T1000 (cell line): ENCODE measurements at places on chromosomes 11 and 22.

- no peak for DNase-seq
Measured at GRCh38 chr11:74725701-74726100, 5.5 kb downstream of the CHRDL2 start.

DNA sequence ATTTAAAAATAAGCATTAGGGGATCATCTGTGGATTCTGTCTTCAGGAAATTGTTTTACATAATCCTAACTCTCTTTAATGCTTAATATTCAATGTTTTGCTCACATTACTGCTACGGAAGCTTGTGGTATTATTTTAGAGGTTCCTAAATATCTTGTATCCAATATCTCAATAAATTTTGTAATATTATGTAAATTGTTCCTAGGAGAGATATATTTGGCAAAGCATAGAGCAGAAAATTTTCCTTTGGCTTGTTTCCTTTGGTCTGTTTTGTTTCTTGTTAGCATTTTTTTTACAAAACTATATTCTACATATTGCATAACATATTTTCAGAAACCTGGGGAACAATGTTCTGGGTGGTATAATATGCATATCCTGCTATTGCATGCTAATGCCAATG is 144.8 kb downstream of the GRIA4 start:
- no peak for DNase-seq

GRCh38 chr11:75996523-75997442 is 181.8 kb downstream of the UVRAG start:
- no peak for DNase-seq

GRCh38 chr11:63882555-63883242 is 34.3 kb downstream of the RCOR2 start:
- no peak for DNase-seq

GRCh38 chr11:64650923-64651523 is 60.0 kb downstream of the SLC22A12 start:
- no peak for DNase-seq

- DNase-seq = no peak
Measured at GRCh38 chr11:101920992-101921391, 4.7 kb upstream of the ANGPTL5 start.

DNA sequence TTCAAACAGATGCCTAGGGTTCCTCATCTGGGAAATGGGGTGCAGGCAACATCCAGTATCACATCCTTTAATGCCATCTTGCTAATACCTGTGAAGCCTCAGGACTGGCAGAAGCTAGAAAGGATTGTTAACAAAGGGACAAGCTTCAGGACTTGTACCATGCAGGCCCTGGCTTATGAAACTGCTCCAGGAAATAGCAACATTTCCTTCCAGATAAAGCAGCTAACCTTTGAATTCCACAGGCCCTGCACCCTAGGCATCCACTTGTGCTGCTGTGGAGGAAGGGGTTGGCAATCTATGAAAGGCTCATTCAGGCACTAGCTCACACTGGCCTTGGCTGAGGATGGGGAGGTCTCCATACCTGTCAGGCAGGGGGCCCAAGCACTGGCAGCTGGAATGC is 87.2 kb downstream of the BTBD10 start:
- no peak for DNase-seq

GRCh38 chr11:28243581-28243980 is 135.4 kb downstream of the METTL15 start:
- no peak for DNase-seq

- no peak for DNase-seq
Measured at GRCh38 chr11:61067782-61068446, 34.4 kb upstream of the CD5 start.

- DNase-seq = no peak
Measured at GRCh38 chr11:49208006-49208721, at the start of gene FOLH1. TSS of gene FOLH1 (minus strand) at chr11:49208602. CDS start at chr11:49208409, 193 bp downstream.

GRCh38 chr22:46003271-46004091 is 26.5 kb upstream of the WNT7B start:
- no peak for DNase-seq

DNA sequence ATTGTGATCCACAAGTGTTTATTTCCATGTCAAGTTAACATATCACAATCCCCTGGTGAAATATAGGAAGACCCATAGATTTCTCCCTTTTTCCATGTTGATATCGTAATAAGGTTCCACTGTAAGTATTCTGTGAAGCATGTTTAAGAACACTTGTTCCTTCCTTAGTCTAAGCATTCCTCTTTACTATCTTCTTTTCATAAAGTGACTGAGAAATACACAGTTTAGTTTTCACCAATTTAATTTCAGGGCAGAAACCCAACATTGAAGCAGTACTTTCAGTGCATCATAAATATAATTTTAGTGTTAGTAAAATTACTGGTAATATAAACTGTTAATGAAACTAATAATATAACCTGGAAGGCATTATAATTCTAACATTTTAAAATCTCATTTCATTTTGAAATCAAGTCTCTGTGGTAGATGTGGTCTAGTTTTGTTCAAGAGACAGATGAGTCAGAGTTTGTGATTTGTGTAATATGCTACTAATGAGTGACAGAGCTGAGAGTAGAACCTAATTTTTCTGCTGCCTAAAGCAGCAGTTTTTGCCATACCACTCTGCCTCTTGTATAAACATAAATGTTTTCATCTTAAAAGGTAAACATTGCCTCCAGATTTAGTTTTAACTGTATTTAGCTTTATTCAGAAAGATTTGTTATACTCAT is 79.4 kb downstream of the ATM start:
- no peak for DNase-seq

DNA sequence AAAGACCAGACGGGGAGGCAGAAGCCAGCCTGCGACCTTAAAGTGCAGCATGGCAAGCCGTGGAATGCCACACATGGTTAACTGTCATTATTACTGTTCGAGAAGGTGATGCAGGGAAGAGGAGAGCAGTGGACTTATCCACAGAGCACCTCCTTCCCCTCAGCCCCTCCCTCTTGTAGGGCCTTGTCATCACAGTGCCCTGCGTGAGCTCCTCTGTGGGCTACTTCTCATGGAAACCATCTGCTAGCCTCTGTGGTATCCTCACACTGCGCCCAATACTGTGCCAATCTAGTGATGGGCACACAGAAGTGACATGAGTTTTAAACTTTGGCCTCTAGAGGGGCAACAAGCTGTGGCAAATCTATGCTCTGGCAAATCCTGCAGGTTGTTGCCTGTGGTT is 18.2 kb upstream of the CCDC134 start:
- DNase-seq = no peak

DNA sequence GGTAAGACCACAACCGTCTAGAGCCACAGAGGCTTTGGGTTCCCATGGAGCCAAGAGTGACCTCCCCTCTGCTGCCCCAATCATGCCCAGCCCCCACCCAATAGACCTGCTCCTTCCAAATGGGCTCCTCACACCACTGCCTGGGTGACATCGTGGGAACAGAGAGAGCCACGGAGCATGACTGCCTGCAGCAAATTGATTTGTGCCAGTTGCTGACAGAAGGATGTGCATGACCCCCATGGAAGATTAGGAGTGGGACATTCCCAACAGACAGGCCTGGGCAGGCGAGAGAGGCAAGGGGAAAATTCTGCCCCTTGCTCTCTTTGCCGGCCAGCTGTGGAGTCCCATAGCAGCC is 88.5 kb downstream of the TENM4 start:
- no peak for DNase-seq

DNA sequence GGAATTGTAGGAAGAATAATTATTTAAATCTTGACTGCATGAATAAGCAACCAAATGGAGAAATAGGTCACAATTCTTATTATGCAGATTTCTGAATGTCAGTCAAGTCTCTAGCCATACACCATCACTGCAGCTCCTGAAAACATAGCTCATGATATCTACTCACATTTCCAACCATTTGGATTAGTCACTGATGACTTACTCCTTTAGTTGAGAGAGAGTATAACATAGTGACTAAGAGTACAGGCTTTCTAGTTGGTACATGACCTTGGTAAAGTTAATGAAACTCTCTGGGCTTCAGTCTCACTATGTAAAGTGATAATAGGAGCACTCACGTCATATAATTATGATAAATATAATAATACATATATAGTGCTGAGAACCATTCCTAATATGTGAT is 265.2 kb downstream of the KCNA4 start:
- no peak for DNase-seq
